ENCODE measurements at places on chromosomes 5 and 9.

DNA sequence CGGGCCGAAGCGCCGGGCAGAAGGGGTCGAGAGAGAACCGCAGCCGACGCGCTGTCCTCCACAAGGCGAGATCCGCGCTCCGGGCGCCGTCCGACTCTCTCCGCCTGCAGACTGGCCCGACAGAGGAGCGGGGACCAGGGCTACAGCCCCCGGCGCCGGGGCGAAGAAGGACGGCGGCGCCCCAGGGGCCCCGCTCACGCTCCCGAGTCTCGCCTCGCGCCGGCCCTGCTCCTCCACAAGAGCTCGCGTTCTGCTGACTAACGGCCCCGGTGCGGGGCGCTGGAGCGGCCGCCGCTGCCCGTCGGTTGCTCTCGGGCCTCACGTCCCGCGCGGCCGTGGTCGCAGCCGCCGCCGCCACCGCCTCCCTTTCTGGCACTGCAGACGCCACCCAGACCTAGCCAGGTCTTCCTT, 338 bp downstream of the ABHD17B start:
- no peak for DNase-seq

DNA sequence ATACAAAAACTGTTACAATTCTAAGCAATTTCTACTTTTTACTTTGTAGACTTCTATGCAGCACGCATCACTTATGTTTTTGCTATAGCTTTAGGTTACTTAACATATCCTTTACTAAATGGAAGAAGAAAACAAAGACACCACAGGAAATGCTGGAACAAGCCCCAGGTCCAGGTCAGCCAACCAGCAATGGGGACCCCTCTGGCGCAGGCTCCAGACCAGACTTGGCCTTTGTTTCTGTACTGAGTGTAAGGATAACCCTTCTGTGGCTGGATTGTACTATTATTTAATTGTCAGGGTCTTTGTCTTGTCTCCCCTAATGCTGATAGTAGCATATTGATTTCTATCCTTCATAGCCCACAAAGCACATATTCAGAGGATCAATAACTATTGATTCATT, 4.2 kb downstream of the SEMA4D start:
- DNase-seq: no peak

GRCh38 chr5:69152731-69153130, 14.2 kb upstream of the CCNB1 start:
- DNase-seq: no peak

GRCh38 chr9:76525196-76525595, 66.2 kb downstream of the GCNT1 start:
- DNase-seq: no peak

DNA sequence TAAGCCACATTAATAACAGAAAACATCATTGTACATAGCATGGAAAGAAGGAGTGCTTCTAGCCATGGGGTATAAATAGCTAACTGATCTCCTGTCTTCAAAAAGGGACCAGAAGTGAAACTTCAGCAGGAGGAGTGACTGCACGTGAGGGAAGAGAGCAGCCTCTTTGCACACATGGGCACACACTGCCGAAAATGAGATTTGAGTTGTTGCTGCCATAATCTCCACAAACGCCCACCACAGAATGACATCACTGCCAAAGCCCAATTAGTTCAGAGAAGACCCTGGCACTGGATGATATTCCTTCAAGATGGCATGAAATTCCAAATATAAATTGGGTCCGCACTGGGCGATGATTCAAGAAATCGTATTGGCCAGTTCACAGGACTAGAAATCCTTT, 238.9 kb upstream of the NR4A3 start:
- DNase-seq: no peak

GRCh38 chr9:127444283-127444920, 6.8 kb downstream of the RPL12 start:
- no peak for DNase-seq

DNA sequence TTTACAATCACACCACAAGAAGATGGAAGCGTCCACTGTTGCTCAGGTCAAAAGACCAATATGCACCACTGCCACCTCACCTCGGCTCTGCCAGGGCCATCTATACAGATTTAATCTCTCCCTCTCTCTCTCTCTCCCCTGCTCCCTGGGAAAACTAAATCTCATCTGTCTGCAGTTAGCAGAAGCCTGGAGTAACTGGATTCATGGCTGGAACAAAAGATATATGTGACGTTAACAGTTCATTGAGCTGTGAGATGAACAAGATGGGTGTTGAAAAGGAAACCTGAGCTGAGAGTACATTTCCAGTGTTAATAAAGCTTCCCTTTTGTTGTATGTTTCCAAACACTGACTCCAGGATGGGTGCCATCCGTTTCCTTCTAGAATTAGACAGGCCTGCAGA, 369.7 kb downstream of the CDK5RAP2 start:
- DNase-seq: no peak

- DNase-seq: no peak
Observed at GRCh38 chr9:2545881-2546490, 75.6 kb upstream of the VLDLR start.

DNA sequence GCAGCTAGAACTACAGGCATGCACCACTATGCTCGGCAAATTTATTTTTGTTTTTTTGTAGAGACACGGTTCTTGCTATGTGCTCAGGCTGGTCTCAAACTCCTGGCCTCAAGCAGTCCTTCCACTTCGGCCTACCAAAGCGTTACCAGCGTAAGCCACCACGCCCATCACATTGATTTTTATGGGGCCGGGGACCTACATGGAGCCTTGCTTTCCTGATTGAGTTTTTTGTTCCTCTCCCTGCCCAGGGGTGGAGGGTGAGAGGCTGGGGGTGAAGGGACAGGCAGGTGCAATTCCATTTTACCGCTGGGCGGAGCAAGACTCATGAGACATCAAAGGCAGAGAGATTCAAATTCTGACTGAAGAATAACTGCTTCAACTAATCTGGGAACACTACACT, 1.9 kb downstream of the ALDH1B1 start:
- DNase-seq: no peak

DNA sequence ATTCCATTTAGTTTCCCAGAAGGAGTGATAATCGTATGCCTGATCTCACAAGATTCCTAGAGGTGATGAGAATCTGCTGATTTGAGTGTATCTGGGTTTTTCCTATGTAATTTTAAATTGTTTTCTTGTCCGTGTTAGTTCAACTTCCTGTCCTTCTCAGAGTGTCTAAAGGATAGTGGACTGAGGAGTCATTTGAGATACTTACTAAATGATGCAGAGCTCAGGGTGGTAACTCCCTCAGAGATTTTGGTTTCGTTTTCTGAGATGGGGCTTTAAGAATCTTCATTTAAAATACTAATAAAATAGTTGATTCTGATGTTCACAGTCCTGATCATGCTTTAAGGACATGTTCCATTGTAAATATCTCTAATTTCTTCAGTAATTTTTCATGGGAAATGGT, 30.3 kb downstream of the MELK start:
- DNase-seq: peak; percentile 18

DNA sequence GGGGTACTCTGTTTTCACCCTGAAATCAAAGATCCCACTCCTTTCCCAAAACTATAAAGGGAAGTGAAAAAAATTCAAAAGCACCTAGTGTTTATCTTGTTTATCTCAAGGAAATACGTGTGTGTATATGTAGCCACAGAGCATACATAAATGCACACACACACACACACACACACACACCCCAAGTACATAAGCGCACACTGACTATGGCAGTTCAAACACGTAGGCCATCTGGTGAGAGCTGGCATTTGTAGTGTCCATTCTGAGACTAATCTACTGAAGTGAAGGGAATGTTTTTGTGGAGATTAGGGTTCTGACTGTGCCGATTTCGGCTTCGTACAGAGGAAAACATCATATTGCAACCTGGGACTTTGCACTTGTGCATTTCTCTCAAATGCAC, 451.7 kb downstream of the BNC2 start:
- no peak for DNase-seq

DNA sequence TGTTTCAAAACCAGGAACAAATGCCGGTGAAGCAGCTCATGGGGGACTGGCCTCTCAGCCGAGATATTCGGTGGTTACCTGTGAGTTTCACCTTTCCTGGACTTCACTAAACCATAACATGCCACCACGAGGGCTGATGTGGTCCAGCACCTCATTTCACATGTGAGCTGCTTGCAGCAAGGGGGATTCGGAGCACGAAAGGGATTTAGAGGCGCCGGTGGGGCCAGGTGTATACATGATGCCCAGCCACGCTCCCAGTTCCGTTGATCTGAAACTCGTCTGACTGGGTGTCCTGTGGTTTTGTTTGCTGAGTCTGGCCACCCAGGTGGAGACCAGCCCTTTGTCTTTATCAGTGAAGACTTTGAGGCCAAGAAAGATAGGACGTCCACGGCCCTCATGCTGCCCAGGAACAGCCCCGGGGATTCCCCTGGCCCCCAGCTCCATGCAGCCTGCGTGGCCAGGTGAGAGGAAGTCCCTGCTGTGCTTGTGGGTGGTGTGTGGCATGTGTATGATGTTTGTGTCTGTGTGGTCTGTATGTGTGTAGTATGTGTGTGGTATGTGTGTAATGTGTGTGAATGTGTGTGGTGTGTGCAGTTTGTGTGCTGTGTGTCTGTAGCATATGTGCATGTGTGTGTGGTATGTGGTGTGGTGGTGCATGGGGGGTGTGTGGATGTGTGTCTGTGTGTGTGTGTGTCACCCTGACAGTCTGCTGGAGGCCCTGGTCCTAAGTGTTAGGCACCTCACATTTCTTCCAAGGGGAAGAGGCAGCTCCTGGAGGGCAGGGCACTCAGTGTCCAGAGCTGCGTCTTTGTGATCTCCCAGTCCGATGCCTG, 23.4 kb downstream of the PHF2 start:
- no peak for DNase-seq

DNA sequence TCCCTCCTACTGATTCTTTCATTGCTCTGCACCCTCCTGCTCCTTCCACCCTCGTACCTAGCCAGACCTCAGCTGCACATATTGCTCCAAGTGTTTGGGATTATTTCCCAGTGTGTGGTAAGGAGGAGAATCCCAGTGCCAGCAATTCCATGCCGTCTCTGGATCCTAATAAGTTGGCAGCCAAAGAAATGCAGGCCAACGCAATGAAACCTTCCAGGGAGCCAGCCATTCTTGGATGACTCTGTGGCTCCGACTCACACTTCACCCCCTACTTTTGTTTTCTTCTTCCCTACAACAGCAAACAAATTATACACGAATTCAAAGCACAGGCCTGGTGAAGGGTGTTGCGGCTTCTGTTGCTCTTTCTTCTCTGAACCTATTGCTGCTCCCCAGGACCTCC, 82.5 kb upstream of the SLC1A3 start:
- no peak for DNase-seq

GRCh38 chr5:136060963-136061362, 32.2 kb downstream of the TGFBI start:
- no peak for DNase-seq

DNA sequence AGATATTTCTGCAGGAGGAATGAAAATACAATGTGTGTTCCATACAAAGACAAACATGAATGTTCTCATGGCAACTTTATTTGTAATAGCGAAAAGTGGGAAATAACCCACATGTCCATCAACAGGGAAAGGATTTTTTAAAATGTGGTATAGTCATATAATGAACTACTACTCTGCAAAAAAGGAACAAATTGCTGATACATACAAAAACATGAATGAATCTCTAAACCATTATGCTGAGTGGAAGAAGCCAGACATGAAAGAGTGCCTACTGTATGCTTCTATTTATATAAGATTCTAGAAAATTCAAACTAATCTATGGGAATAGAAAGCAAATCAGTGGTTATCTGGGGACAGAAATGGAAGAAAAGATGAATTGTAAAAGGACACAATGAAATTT, 52.5 kb downstream of the CDKL3 start:
- DNase-seq: no peak

- DNase-seq: peak; percentile 99
Observed at GRCh38 chr5:56259002-56259511, 25.9 kb upstream of the ANKRD55 start.

DNA sequence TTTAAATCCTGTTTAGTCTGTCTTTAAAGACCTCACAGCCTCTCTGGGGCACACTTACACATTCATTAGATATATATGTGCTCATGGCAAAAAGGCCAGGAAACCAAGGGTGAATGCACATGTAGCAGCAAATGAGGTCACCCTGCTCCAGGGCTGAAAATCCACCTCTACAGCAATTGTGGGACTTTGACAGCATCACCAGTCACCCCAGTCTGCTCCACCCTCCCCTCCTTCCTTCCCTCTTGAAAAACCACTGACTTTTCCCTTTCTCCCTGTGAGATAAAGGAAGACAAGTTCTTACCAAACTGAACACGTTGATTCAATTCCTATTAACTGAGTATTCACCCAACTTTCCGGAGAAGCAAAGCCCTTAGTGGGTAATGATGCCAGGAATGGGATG, 15.2 kb upstream of the SH3RF2 start:
- DNase-seq: no peak

DNA sequence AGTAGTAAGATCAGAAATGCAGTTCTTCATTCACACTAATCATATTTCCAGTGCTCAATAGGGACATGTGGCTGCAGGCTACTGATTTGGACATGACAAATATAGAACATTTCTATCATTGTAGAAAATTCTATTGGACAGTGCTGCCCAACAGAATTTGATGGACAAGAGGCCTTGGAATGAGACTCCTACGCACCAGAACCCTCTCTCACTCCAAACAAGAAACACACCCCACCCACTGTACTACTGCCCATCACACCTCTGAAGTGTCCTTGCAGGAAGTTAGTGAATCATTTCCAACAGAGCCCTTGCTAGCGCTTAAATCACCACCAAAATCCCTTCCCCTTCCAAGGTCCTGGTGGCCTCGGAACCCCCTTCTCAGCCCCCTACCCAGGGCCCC, 66.5 kb downstream of the ROR2 start:
- DNase-seq: no peak

- DNase-seq: no peak
Observed at GRCh38 chr9:84974258-84974657, 304.7 kb downstream of the NTRK2 start.

- no peak for DNase-seq
Observed at GRCh38 chr5:137260820-137261695, 238.1 kb downstream of the SPOCK1 start.

- DNase-seq: no peak
Observed at GRCh38 chr5:106677057-106677456, 993.7 kb downstream of the EFNA5 start.

GRCh38 chr9:128389395-128390149, 18.4 kb downstream of the URM1 start:
- no peak for DNase-seq

DNA sequence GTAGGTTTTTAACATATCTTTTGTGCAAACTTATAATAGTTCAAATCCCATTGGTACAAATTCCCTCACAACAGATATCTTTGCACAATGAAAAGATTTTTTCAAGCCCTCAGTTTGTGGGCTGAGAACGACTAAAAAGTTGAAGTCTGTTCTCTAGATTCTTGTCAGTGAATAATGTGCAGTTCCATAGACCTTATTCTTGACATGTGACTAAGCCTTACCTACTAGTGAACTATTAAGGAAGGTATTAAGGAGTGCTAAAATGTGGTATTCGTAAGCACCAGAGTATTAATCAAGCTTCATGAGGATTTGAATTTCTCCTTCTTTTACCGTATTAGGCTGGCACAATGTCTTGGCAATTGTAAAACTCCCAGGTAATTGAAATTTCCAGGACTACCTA, 205.6 kb upstream of the DMRTA1 start:
- DNase-seq: no peak

DNA sequence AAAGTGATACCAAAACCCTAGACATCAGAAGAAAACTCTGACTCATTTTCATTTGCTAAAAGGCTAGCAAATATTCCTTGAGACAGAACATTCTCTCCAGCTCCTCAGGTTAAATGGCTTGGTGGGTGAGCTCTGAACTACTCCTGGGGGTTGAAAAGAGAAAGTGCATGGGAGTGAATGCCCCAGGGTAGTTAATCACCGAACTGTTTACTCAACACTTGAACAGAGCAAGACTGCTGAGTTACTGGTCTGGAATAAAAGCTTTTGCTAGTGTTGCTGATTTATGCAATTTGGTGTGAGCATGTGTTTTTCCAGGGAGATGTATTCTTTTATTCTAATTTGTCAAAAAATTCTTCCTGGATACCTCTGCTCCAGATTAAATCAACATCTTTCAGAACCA, 88.3 kb upstream of the PRDM9 start:
- no peak for DNase-seq

Measured in fibroblast of skin of scalp (primary cell).